T-helper 2 cell (primary cell): ENCODE measurements at places on chromosomes 1 and 21.

DNA sequence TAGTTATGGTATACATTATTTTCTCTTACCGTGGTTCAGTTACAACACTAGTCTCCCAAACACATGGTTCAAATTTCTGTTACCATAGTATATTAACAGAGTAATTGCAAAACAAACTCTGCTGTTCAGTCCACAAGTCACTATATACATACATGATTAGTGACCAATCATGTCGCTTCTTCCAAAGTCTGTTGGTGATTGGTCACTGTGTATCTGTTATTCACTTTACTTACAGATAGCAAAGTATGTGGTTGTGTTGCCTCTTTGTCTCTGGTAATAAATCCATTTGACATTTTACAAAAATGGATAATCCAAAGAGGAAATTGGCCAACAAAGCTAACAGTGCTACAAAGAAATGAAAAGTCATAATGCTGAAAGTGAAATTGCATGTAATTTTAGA is 107.2 kb downstream of the RABGAP1L start:
- no peak for DNase-seq

DNA sequence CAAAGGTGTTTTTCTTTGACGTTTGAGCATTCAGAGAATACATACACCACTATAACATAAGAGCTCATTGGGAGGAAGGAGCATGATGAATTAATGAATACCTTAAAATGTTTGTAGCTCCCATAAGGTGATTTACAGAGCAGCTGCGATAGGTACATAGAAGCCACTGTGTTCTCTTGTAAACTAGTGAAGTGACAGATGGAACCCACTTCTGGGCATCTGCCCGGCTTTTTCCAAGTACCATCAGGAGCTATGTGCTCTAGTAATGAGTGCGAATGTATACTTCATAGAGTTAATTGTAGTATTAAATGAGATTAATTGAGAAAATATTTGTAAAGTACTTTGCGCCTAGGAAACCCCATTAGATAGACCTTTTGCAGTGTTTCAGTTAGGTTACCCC is 48.4 kb downstream of the HENMT1 start:
- no peak for DNase-seq

DNA sequence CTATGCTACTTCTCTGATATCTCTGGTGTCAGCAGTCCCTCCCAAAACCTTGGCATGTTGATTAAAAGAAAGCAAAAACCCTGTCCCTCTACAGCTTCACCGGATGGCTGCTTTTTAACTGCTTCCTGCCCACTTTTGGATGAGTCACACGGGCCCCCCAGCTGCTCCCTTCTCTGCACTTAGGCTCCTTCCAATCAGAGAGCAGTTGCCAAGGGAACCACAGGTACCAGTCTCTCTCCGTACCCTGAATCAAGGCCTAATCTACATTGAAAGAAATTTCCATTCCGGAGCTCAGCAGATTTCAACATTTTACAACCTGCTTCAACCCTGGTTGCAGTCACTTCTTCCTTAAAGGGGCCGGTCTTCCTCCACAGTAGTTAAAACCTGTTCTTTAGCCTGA is 70.6 kb upstream of the GJB5 start:
- DNase-seq, result peak; percentile 31

DNA sequence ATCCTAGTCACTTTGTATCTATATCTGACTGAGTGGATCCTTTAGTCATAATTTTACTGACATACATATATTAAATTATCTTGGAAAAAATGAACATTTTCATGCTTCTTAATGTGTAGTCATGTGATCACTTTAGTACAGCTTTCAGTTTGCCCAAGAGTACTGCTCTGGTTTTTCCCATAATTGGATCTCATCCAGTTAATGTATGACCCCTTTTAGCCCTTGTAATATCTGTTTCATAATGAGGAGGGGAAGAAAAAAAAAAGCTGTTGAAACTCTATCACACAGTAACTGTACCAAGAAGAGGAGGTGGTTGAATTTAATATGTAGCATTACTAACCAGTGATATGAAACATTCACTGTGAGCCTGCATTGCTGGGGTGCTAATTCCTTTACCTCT is 328.7 kb downstream of the PTPRC start:
- DNase-seq, result no peak
